Posterior cingulate gyrus (tissue), 11 donors: ENCODE measurements at places on chromosomes 1 and 21.

DNA sequence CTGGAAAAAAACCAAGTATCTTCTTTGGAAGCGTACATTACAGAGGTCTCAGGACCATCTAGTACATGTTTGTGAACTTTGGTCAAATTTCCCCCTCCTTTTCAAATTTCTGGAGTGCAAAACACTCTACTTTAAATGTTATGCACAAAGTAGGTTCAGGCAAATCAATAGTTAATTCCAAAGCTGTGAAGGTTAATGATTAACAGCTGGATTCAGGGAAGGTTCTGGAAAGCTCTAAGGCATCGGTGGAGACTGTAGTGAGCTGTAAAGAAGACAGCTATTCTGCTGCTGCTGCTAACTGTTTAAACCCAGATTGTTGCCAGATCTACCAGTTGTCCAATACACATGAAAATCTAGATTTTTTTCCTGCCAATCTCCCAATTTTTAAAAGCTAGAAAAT is 70.9 kb downstream of the ELAVL4 start:
- DNase-seq, result no peak

GRCh38 chr1:24102961-24103360 is 9.0 kb downstream of the MYOM3 start:
- DNase-seq, result no peak

DNA sequence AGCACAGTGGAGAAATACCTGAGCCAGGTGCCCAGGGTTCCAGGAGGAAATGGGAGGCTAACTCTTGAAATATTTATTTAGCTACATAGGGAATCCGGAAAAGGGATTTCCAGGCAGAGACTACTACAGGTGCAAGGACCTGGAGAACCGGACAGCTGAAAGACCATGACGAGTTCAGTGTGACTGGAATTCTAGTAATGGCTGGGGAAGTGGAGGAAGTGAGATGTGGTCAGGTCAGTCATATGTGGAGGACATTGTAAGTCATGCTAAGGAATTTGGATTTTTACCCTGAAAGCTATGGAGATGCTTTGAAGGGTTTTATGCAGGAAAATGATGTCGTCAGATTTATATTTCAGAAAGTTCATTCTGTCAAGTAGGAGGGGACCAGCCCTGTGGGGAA is 1.8 kb downstream of the CAP1 start:
- no peak for DNase-seq

DNA sequence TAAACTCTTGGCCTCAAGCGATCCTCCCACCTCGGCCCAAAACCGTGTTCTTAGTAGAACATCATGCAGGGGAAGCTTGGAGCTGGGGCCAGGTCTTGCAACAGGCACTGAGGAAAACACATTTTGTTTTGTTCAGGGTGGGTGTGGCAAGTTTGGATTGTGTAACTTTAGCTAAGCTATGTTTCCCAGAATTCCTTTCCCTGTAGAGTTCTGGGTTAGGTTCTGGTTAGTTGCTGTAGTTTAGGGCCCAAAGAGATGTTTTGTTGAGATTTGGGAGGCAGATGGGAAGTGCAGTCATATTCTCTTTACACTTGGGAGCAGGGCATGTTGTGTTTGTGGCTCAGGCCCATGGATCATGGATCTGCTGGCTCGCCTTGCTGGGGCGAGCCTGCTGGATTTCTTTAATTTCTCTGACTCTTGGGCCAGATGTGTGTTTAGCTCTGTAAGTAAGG is 24.0 kb downstream of the PLA2G5 start:
- DNase-seq, result no peak
